Kasumi-1 (cell line): ENCODE measurements at places on chromosomes 6 and 20.

GRCh38 chr6:124203101-124203811 lies 399.6 kb downstream of the NKAIN2 start:
- no peak for DNase-seq

GRCh38 chr6:149190224-149190831 lies 127.2 kb upstream of the TAB2 start:
- peak; percentile 20 for DNase-seq

DNA sequence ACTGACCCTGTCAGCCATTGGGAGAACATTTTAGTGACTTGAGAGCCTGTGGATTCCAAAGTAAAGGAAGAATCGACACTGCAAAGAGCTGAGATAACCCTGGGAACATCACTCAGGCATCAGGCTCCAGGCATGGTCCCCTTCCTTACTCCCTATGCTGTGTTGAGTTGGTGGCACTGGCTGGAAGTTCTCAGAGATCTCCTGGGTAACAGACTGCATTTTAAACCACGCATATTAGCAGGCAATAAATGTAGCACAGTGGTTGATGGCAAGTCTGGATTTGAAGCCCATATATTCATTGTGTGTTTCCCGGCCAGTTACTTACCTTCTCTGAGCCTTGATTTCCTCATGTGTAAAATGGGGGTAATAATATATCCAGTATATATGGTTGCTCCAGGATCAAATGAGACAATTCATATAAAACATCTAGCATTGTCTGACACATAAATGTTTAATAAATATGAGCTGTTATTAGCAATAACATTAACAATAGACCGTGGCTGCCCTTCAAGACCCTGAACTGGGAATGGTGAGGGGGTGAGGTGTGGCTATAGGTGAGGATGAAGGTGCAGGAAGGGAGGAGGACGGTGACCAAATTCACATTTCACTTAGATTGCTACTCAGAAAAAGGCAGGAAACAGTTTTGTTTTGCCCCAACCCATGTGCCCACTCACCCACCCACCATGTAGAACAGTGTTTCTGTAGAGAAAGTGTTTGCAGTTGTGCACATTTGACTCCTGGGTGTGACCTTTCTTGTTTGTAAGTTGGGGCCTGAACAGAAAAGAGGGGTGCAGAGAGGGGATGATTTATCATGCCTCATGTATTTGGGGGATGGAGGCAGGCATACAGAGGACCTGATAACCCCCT lies 2.1 kb downstream of the PLCG1 start:
- DNase-seq: no peak

DNA sequence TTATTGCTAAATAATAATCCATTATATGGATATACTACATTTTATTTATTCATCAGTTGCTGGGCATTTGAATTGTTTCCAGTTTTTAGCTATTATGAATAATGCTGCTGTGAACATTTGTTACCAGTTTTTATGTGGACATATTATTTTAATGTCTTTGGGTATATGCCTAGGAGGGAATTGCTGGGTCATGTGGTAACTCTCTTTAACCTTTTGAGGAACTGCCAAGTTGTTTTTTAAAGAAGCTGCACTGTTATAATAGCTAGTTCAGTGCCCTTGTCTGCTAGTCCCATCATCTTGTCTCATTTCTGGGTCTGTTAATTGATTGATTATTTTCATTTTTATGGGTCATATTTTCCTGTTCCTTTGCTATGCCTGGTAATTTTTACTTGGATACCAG lies 56.3 kb downstream of the FOXO3 start:
- DNase-seq: peak; percentile 45

GRCh38 chr20:50595433-50595895 lies 85.3 kb downstream of the PTPN1 start:
- DNase-seq: no peak

GRCh38 chr6:111470991-111471390 lies 12.0 kb downstream of the REV3L start:
- DNase-seq: no peak

DNA sequence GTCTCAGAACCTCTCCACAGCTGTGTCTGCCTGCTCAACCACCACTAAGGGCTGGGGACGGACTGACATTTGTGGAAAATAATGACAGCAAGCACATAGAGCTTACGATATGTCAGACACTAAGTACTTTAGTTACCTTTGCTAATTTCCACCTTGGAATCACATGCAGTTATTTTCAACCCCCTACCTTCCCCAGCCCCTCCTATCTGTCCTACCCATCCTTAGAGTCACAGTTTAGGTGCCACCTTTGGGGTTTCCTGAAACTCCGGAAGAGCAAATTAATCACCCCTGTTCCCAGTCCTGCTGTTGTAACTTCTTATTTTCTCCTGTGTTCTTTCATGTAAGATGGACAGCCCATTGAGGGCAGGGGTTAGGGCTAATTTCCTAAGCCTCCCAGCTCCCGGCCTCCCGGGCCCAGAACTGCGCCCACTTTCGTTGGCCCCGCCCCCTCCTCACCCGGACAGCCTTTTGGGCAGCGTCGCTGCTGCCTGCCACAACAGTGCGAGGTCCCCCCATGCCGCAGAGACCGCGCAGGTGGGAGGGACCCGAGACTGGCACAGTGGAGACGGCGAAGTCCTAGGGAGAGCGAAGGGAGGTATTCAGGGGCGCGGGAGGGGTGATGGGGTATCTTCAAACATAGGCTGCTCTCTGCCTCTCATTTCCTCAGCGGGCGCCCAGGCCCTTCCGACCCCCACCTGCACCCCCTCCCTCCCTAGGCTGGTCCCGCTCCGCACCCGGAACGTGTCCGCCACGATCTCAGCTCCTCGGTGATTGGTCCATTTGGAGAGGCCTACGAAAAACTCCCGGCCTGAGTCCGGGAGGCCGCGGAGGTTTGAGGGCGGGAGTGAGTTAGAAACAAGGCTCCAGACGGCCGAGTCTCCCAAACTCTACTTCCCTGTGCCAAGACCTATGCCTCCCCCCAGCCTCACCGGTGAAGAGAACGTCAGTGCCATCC lies 1.1 kb downstream of the DDAH2 start:
- DNase-seq: peak; percentile 86

DNA sequence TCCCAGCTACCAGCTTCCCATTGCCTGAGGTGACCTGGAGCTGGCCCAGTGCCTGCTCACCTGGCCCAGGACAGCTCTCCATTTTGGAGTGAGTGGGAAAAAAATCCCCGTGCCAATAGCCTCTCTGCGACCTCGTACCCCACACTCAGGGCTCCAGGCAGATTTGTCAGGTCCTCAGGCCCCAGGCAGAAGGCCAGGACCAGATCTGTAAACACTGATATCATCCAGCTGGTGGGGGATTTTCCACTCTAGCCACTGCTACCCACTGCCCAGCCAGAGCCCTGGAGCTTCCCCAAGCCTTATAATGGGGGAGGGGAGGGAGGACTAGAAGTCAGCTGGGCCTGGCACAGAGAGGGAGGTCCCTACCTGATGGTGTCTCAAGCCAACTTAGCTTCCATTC lies 1.3 kb upstream of the PGC start:
- DNase-seq: no peak

DNA sequence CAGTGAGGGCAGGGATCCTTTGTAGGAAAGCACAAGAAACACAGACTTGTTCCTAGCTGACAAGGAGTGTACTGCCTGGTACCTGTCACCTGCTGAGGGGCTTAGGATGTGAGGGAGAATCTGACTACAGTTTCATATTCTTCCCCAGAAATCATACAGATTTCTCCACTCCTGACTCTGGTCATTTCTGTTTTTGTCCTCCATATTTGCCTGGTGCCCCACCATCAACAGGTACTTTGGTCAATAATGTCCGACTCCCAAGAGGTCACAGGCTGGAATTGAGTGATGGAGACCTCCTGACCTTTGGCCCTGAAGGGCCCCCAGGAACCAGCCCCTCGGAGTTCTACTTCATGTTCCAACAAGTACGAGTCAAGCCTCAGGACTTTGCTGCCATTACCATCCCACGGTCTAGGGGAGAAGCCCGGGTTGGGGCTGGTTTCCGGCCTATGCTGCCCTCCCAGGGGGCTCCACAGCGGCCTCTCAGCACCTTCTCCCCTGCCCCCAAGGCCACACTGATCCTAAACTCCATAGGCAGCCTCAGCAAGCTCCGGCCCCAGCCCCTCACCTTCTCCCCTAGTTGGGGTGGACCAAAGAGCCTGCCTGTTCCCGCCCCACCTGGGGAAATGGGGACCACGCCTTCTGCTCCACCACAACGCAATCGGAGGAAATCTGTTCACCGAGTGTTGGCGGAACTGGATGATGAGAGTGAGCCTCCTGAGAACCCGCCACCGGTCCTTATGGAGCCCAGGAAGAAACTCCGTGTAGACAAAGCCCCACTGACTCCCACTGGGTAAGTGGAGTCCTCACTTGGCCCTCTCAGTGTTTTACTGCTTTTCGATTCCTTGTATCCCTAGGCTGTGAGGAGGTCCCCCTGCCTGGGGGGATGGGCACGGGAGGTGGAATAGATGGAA lies 3.1 kb downstream of the TCF19 start:
- no peak for DNase-seq

- DNase-seq: no peak
Observed at GRCh38 chr6:1610497-1611321, 994 bp downstream of the FOXC1 start.

- no peak for DNase-seq
Observed at GRCh38 chr6:84027340-84028181, 6.0 kb upstream of the MRAP2 start.

GRCh38 chr6:150377211-150377781 lies 8.5 kb downstream of the IYD start:
- no peak for DNase-seq

DNA sequence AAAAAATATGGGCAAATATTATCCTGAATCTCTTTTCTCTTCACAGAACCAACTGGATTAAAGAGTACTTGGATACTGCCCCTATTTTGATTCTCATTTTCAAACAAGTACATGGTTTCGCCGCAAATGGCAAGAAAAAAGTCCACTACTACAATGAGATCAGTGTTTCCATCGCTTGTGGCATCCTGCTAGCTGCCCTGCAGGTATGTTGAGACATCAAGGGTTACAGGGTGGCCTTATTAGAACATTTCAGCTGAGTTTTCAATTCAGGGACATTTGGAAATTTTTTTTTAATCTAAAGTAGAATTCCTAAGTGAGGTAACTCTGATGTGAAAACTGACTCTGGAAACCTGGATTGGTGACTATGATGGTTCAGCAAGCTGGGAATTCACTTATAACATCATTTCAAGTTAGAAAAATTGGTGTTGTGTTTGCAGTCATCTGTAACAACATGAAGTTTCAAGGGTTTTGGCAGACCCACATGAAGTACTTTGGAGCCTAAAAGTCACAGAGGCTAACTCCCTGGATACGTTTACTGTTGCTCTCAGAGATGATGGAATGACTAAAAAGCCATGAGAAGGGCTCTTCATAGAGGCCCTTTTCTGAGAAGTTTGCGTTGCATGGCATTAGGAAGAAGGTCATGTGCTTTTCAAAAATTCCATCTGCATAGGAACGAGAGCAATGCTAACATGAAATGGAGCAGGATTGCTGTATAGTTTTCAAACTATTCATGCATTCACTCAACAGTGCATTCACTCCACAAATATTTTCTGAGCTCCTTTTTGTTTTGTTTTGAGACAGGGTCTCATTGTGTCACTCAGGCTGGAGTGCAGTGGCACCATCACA lies 25.5 kb downstream of the IYD start:
- no peak for DNase-seq

GRCh38 chr6:154337406-154338005 lies 19.1 kb downstream of the IPCEF1 start:
- DNase-seq: no peak

DNA sequence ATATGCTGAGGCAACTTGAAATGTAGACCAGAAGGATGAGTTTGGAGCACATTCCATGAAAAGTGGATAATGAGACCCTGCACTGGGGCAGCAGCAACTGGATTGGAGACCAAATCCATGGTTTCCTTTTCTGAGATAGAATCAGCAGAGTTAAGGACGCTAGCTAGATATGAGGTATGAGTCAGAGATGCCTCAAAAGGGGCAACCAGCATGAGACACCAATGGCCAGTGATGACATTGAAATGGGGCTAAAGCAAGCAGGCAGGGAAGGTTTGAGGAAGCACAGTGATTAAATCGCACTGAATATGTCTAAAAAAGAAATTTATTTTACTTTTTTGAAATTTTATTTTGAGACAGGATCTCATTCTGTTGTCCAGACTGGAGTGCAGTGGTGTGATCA lies 802.4 kb downstream of the TFAP2A start:
- DNase-seq: no peak

GRCh38 chr6:72084992-72085569 lies 198.7 kb downstream of the RIMS1 start:
- peak; percentile 37 for DNase-seq

DNA sequence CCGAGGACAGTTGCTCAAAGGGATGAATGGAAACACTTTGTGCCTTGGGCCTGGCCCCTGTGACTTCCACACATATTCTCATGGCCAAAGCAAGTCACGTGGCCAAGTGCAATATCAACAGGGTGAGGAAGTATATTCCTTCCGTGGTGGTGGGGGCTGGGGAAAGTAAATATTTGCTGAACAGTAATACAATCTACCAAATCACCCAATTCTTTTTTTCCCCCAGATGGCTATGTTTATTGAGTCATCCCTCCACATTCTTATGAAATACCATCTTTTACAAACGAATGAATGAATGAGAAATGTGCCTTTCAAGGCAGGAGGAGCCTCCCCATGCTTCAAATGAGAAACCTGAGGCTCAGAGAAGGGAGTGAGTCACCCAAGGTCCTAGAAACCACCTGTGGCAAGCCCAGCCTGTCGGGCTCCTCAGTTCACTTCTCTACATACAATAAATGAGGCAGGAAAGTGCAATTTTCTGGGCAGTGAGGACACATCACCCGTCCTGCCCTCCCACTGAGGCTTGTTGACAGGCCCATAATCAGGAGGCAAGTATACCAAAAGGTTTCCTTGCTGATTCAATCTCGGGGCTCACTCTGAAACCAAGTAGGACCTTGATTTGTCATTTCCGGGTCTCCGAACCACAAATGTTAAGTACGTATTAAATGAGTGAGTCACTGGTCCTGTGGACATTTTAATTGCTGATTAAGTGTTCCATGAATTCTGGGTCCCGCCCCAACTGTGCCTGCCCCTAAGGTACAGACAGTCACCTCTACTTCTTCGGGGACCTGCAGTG lies 25.3 kb upstream of the TOP1 start:
- peak; percentile 44 for DNase-seq

- DNase-seq: no peak
Observed at GRCh38 chr20:22472447-22473100, 111.8 kb downstream of the FOXA2 start.

GRCh38 chr6:3346476-3346875 lies 87.7 kb downstream of the PSMG4 start:
- no peak for DNase-seq

- no peak for DNase-seq
Observed at GRCh38 chr20:10094566-10095173, 59.9 kb downstream of the ANKEF1 start.
